ENCODE measurements at places on chromosomes 12 and 14.

GRCh38 chr14:101791919-101792572 is 30.5 kb downstream of the PPP2R5C start:
- no peak for DNase-seq

GRCh38 chr12:23550753-23551152 is 398.7 kb downstream of the SOX5 start:
- no peak for DNase-seq

DNA sequence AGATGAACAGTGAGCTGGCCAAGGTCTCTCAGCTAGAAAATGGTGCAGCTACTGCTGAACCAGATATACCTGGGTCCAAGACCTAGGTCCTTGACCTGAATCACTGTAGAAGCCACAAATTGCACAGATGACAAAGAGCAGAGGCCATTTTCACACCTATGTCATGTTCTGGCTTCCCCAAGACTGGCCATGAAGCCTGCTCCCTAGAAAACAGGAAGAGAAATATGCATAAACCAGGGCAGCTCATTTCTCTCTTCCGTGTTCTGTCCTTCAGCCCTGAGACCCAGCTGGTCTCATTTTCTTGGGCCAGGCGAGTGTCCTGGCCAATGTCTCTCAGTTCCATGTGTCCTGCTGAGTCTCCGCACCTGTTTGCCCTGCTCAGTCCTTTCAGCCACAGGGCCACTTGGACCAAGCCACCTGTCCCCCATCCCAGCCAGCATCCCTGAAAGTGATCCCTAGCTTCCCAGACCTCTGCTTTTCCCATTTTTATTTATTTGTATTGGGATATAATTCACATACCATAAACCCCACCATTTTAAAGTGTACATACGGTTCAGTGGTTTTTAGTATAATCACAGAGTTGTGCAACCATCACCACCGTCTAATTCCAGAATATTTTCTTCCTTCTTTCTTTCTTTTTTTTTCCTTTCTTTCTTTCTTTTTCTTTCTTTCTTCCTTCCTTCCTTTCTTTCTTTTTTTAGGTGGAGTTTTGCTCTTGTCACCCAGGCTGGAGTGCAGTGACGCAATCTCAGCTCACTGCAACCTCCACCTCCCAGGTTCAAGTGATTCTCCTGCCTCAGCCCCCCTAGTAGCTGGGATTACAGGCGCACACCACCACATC is 27.0 kb downstream of the P2RX7 start:
- no peak for DNase-seq

DNA sequence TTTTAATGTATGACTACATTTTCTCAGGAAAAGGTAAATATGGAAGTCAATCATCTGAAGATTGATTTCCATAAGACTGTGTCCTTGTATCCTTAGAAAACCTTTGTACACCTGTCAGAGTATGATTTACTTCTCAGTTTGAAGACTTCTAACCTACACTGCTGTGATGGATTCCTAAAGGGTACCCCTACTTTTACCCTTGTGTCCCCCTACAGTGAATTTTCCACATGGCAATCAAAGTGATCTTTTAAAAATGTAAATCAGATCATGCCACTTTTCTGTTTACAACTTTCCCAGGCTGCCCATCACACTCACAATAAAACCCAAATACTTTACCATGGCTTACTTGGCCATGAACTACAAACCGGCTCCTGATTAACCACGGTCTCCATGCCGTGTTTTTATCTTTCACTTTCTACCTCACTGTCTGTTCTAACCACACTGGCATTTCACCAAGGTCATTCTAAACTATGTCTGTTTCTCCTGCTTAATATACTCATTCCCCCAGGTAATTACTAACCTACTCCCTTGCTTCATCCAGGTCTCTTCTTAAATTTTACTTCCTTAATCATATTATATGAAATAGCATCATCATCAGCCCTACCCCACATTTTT is 8.1 kb downstream of the DNAI7 start:
- DNase-seq = no peak

DNA sequence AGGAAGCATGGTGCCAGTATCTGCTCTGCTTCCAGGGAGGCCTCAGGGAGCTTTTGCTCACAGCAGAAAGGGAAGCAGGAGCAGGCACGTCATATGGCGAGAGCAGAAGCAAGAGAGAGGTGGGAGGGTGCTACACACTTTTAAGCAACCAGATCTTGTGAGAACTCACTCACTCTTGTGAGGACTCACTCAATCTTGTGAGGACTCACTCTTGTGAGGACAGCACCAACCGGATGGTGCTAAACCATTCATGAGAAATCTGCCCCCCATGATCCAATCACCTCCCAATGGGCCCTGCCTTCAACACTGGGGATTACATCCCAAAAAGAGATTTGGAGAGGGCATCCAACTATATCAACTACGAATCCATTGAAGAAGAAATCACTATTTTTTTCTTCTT is 34.3 kb upstream of the LMNTD1 start:
- DNase-seq = no peak

DNA sequence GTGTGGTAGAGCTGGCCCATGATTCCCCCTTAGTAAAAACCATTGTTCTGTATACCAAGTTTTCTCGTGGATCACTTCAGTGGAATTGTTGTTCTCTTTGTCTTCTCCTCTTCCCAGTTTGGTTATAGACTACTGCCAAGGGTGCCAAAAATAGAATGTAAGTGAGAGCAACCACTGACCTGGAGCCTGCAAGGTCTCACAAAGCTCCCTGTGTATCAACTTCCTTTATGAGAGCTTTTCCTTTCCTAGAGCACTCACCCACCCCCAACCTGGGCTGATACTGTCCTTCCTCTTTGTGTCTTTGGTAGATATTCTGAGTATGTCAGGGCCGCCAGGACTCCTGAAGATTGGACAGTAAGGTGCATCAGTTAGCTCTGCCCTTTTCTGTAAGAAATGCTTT is 101.0 kb downstream of the SCN8A start:
- no peak for DNase-seq

DNA sequence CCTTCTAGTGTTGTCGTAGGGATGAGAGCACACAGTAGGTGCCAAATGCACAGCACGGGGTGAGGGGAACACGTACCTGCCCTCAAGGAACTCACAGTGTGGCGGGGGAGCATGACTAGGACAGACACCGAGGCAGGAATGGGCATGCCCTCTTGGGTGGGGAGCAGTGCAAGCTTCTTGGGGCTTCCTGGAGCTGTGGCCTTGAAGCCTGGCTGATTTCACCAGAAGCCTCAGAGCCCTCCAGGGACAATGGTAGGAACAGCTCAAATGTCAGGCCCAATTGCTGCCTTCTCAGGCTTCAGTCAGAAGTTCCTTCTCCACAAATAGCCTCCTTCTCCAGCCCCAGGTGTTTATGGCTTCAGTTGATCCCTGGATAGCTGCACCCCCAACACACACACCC is 43.4 kb downstream of the TEAD4 start:
- DNase-seq = no peak

GRCh38 chr12:10404798-10405197 is 4.8 kb downstream of the KLRC4 start:
- DNase-seq = no peak

- DNase-seq = no peak
Measured at GRCh38 chr12:120997448-120997847, 18.8 kb downstream of the C12orf43 start.

DNA sequence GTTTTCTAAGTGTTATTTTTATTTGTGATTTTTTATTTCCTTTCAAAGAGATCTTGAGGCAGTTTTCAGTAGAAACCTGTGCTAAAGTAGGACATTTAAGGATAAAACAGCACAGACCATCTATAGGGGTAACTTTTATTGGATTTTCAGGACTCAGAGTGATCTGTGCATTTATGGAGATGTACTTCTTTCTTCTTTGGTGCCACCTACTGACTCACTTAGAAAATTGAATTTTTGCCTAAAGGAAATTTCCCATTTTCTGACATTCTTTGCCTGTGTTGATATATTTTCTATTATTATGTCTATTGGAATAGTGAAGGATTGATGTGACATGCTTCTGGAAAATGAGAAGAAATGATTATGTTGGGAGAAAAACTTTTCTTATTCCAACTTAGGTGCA is 113.0 kb downstream of the UNC79 start:
- DNase-seq = no peak

- DNase-seq = no peak
Measured at GRCh38 chr12:12538535-12538934, 24.1 kb downstream of the DUSP16 start.

GRCh38 chr12:67630373-67631088 is 18.0 kb upstream of the DYRK2 start:
- DNase-seq = no peak

DNA sequence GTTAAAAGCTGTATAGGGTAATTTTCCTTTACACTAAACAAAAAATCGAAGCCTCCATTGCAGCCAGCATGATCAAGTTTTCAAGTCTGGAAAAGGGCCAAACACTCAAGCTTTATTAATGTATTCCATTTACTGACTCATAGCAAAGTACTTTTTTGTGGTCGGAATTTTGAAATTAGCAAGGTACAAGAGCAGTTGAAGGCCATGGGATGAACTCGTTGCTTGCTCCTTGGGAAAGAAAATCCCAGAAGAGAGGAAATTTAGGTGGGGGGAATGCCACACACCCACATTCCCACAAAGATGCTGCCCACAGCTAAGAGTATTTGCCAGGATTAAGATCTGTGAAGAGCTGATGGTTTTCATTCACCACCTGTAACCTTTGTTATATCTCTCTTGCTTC is 333.7 kb downstream of the EGLN3 start:
- DNase-seq = peak; percentile 58

GRCh38 chr14:91354979-91355685 is 62.5 kb downstream of the CCDC88C start:
- DNase-seq = peak; percentile 90

GRCh38 chr12:127148318-127148717 is 1118.7 kb upstream of the TMEM132C start:
- DNase-seq = no peak

DNA sequence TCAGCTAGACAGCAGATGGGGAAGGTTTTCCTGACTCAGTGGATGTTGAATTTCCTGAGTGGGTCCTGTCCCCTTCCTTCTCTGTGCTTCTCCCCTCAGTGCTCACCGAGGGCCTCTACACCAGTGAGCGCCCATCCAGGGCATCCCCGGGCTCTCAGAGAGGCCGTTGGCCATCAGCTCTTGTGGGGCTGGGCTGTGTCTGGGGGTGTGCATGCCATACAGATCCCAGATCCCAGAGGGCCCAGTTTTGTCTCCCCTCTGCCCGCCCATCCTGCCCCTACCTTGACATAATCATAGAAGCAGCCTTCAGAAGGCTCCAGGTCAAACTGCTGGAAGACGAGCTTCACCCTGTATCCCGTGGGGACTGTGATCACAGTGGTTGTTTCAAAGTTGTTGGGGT is 1.1 kb downstream of the C1R start:
- DNase-seq = no peak

DNA sequence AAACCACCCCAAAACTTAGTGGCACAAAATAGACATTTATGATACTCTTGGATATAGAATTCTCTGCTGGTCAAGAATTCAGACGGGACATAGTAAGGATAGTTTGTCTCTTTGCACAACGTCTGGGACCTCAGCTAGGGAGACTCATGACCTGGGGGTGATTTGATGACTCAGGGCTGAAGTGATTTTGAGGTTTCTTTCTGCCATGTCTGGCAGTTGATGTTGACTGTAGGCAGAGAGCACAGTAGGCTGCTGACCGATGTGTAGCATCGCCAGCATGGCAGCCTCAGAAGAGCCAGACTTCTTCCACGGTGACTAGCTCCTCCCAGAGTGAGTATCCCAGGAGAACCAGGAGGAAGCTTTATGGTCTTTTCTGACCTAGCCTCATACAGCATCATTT is 88.9 kb upstream of the FRMD6 start:
- DNase-seq = no peak

Data from NCI-H2107 (cell line).